Stimulated activated CD8-positive, alpha-beta memory T cell treated with anti-CD3 and anti-CD28 coated beads, Interleukin-15, amount 100 ng/mL, for 48 hours (primary cell): ENCODE measurements at places on chromosomes 1 and 21.

DNA sequence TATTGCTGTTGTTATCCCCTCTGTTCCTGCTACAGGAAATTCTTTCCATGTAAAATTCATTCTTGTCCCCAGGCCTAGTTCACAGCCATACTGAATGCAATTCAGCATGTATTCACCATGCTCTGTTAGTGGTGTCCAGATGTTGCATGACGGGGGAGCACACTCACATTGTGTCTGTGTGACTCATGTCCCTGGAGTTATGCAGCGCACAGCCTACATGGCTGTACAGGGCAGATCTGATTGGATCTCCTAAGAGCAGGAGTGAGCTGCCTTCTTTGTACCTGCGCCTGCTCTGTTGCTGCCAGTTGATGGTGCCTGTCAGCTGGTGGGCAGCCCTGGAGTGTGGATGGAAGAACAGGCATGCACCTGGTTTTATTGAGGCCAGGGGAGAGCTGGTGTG, 17.6 kb downstream of the HTR6 start:
- DNase-seq: no peak

DNA sequence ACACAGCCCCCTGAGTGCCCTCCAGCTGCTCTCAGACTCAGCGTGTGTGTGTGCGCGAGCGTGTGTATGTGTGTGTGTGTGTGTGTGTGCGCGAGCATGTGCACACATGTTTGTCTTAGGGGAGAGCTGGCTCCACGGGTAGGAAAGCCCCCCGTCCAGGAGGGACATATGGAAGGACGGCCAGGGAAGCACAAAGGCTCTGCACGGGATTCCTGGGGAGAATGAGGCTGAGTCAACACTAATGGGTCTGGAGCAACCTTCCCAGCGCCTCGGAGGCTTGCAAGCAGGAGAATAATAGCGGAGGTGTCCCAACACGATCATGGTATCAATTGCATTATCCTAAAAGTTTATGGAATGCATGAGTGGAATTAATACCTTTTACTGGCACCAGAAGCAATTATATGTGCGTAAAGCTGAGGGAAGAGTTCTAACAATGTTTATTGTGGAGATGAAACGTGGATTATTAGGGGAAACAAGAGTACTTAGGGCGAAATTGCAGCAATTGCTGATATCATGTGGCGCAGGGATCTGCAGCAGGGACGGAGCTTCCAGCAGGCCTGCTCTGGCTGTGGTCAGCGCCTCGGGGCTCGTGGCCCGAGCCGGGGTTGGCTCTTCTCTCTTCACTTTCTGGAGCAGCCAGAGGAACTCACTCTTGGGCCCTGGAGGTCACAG, 40.3 kb upstream of the CCDC27 start:
- DNase-seq: no peak

DNA sequence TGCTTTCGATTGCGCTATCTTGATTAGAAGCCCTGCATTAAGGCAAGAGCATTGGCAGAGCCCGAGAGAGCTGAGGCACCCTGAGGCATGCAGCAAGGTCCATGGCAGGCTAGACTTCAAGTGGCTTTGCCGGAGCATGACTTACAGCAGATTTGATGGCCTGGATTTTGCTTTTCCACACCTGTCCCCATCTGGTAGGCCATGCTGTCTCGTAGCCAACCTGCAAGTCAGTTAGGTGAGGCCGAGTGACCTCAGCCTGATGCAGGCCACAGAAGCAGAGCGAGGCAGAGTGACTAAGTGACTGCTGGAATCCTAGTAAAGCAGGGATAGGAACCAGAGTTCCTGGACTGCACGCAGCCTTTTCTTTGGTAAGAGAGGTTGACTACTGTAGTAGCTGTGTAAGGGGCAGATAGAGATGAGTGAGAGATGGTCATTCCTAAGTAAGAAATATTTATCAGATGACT, 148.9 kb downstream of the PBX1 start:
- no peak for DNase-seq

- DNase-seq: no peak
These were observed 868.2 kb upstream of the CXADR start for GRCh38 chr21:16644685-16645084.

DNA sequence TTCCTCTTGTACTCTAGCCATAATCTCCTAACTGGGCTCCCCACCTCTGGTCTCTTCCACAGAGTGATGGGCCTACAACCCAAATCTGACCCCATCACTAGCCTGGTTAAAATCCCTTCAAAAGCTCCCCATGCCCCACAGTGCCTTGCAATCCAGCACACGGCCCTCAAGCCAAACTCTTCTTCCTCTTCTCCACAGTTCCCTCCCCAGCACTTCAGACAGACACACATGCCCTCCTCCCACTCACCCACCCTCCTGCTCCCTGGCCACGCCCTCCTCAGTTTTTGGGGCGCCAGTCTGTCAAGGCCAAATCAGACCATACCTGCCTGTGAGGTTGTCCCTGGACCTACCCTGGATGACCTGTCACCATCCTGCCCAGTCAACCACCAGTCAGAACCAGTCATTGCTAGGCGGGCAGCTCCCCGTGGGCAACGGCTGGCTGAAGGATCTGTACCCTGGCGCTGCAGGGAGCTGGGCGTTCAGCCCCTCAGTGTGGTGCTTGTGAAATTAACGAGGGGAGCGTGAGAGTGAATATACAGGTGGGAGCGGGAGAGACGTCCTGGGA, 753 bp downstream of the C1orf210 start:
- no peak for DNase-seq

- no peak for DNase-seq
These were observed 80.4 kb upstream of the SPATA6 start for GRCh38 chr1:48552420-48552819.

DNA sequence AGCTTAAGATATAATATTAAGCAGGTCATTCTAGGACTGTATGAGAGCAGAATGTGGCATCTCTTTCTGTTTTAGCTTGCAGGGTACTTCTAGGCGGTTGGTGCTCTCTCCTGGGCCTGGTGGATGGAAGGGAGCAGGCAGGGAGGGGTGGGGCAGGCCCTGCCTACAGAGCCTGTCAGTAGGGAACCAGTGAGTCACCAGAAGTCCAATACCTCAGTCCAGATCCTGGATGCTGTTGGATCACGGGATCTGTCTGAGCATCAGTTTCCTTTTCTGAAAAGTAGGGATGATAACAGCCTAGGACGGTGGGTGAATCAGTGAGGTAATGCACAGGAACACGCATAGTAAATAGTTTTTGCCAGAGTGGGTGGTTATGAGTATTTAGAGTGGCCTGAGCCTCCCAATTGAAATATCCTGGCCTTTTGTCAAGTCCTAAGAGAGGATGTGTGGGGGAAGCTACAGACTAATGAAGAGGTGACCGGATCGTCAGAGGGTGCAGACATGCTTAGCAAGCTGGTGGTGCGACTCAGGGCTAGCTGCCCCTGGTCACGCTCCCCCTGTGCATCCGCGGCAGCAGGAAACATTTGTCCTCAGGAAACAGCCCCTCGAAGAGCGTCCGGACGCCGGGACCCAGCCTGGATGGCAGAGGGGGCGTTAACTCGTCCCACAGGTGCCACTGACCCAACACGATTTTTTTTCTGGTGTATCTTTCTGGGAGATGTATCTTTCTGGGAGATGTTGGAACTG, 23.9 kb downstream of the NAV1 start:
- DNase-seq: no peak

DNA sequence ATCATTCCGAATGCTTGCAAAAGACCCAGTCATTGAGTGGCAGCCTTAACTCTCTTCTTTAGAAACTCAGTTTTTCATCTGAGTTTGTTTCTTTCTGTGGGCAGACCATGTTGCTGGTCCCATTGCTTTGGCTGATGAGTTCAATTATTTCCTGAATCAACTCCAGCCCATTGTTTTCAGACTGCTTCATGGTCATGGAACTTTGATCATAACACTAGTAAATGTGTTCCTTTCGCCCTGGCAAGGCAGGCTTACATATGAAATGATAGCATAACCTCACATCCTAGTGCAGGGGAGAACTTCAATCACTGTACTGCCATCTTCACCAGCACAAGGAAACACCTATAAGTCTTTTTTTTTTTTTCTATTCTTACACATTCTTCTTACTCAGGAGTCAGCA, 50.0 kb upstream of the DUSP10 start:
- DNase-seq: no peak

GRCh38 chr1:204598319-204598969, 82.2 kb downstream of the MDM4 start:
- DNase-seq: no peak

- DNase-seq: no peak
These were observed 120.5 kb downstream of the SIK1 start for GRCh38 chr21:43306391-43306790.

- no peak for DNase-seq
These were observed 77.8 kb upstream of the SPAG17 start for GRCh38 chr1:118262865-118263264.

GRCh38 chr1:226454349-226454748, 46.5 kb upstream of the PARP1 start:
- DNase-seq: no peak

DNA sequence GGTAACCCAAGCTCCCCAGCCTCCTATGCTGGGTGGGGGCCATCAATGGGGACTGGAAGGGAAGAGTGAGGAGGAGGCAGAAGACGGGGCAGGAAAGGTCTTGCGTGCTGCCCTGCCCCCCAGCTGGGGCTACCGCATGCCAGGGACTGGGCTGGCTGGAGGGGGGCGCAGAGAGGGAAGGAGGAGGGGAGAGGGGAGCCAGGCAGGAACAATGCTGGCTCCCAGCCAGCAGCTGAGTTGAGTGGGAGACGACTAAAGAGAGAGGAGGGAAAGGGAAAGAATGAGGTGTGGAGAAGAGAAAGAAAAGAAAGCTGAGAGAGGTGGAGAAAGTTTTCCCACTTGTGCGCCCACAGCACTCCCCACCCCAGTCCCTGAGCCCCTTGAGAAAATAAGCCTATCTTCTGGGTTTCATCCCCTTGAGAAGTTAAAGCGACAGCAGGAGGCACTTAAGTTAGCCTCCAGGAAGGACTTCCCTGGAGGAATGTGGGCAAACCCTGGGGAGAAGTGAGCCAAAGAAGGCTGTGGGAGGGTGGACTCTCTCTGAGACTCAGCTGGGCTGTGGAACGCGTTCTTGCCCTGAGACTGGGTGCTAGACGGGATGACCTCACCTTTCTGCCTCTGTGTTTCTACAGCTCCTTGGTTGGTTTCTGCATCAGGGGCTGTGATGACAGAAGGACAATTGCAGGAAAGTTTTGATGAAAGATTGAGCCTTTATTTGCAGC, 12.9 kb upstream of the NES start:
- DNase-seq: no peak

DNA sequence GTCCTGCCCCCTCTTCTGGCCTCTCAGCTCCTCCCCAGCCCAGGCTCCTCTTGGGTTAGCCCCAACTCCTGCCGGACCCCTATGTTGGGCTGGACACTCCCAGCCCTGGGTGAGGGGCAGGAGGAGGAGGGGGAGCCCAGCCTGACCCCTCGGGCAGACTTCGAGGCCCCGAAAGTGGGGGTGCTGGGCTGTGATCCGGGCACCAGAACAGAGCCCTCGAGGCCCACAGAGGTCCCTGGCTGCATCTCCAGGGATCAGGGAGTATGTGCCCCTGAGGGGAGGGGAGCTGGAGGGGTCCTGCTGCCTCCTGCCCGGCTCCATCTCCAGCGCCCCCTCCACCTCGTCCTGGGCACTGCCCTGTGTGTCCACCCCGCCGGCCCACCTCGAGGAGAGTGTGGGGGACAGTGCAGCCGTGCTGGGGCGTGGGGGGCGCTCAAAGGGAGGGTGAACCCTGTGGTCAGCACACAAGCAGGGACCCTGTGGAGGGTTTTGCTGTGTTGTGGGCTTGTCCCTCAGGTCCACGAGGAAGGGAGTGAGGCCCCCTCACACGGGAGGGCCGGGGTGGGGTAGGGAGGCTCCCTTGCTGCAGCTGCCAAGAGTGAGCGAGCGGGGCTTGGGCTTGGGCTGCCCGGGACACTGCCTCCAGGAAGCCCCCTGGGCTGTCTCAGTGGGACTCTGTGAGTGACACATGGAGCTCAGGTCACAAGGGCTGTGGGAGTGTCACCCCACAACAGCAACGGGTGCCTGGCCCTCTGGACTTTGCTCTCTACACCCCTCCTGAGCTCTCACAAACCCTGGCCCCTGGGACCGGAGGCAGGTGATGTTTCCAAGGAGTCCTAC, 54.4 kb downstream of the COL18A1 start:
- no peak for DNase-seq

- DNase-seq: no peak
These were observed 15.0 kb upstream of the TMEM201 start for GRCh38 chr1:9573723-9574122.

- DNase-seq: no peak
These were observed 141.1 kb upstream of the RUNX1 start for GRCh38 chr21:35190201-35190701.

- no peak for DNase-seq
These were observed 32.9 kb downstream of the RASSF5 start for GRCh38 chr1:206540044-206540780.

DNA sequence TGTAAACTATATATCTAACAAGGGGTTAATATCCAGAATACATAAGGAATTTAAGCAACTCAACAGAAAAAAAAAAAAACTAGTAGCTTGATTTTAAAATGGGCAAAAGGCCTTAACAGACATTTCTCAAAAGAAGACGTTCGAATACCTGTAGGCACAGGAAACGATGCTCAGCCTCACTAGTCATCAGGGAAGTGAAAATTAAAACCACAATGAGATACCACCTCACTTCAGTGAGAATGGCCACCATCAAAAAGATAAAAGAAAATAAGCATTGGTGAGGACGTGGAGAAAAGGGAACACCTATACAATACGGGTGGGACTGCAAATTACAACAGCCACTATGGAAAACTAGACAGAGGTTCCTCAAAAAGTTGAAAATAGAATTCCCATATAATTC, 37.3 kb downstream of the NPHP4 start:
- DNase-seq: no peak

DNA sequence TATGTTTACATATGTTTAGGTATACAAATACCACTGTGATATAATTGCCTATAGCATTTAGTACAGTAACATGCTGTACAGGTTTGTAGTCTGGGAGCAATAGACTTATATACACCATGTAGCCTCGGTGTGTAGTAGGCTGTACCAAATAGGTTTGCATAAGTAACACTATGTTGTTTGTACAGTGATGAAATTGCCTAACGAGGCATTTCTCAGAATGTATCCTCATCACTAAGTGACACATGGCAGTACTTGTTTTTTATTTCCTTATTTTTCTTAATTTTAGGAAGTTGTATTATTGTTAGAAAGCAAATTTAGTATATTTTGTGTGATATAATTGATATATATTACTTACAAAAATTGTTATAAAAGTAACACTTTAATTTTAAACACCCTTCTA, 840.9 kb downstream of the LTN1 start:
- DNase-seq: no peak

GRCh38 chr1:29630756-29631155, 394.4 kb downstream of the PTPRU start:
- no peak for DNase-seq
